ENCODE measurements at places on chromosomes 12 and 14. TPM values are rescaled to one million over a fixed set of nuclear protein-coding genes. Genes with fewer than 3 reads are reported as not detected.
A peak's percentile ranks its signal among the peaks of the same experiment; 100 is the strongest.

DNA sequence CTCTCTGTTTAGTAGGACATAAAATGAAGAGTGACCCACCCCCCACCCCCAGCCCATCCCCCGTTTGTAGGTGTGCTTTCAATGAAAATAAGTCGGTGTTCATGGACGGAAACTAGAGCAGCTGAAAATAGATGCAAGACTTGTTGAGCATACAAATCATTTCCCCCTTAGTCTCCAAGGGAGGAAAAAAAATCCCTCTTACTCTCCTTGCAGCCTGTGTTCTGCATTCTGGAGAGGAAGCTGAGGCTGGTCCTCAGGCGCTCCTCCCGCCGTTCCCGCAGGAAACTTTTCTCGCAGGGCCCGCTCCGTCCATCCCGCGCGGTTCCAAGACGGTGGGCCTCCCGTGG lies 259.0 kb upstream of the E2F7 start:
- H3K36me3 ChIP-seq, result no peaks in the 10 kb centered on the region
- H3K27ac ChIP-seq, result no peak overlapping the region
- no peaks in the 10 kb centered on the region for H3K27me3 ChIP-seq
- DNase-seq, result no peak
- no peaks in the 10 kb centered on the region for H3K4me1 ChIP-seq
- H3K4me3 ChIP-seq, result peak overlapping the region; percentile 42

The SLC17A8 gene
- total RNA-seq, result not detected

The C14orf93 gene
- 15.1 TPM for total RNA-seq

The RPS29 gene
- total RNA-seq, result 4,896 TPM

- no peaks in the 10 kb centered on the region for H3K27me3 ChIP-seq
- H3K36me3 ChIP-seq, result no peaks in the 10 kb centered on the region
- no peak overlapping the region for H3K4me3 ChIP-seq
- no peak for DNase-seq
- H3K4me1 ChIP-seq, result no peaks in the 10 kb centered on the region
- no peak overlapping the region for H3K27ac ChIP-seq
Observed at GRCh38 chr12:93875157-93875556, 198.0 kb downstream of the CRADD start.

- H3K4me3 ChIP-seq, result no peak overlapping the region
- no peaks in the 10 kb centered on the region for H3K4me1 ChIP-seq
- no peaks in the 10 kb centered on the region for H3K27me3 ChIP-seq
- H3K27ac ChIP-seq, result no peak overlapping the region
- no peak for DNase-seq
- no peaks in the 10 kb centered on the region for H3K36me3 ChIP-seq
Observed at GRCh38 chr12:121490401-121491281, 90.2 kb downstream of the KDM2B start.

DNA sequence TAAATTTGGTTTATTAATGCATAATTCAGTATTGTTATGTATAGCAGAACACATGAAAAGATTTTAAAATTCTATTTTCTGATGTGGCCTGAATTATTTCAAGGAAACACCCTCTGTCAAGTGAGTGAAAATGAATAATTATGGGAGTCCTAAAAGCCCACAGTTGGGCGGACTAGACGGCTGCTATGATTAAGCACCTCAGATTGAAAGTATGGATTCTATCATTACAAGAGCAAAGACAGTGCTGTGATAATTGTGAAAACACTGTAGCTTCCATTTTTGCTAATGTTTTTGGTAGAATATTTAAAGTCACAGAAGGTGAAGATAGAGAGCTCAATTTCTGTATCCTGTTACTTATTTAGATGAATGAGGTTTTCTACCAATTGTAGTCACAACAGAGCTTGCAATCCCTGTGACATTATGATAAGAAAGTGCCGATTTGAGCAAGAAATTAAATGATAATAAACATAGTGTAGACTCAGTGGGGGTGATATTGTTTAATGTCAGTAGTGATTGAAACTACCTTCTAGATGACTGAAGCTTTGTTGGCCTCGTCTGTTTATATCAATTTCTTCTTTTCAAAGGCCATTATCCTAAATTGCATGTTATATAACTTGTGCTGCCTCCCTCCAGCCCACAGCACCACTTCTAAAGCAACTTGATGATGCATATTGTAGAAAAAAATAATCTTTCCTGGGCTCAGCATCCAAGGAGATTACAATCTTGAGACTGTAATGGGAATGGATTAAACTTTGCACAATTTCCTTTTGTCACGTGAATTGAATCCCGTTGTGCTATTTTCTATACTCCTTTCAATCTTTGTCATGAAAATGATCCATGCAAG lies 359.8 kb downstream of the BTG1 start:
- no peaks in the 10 kb centered on the region for H3K4me1 ChIP-seq
- no peak overlapping the region for H3K27ac ChIP-seq
- no peak overlapping the region for H3K4me3 ChIP-seq
- DNase-seq, result no peak
- H3K36me3 ChIP-seq, result no peaks in the 10 kb centered on the region
- H3K27me3 ChIP-seq, result no peaks in the 10 kb centered on the region

- no peak overlapping the region for H3K4me3 ChIP-seq
- no peaks in the 10 kb centered on the region for H3K36me3 ChIP-seq
- no peaks in the 10 kb centered on the region for H3K27me3 ChIP-seq
- no peak for DNase-seq
- peaks cover 4% of the 10 kb centered on the region for H3K4me1 ChIP-seq
Observed at GRCh38 chr12:111441107-111441928, 35.6 kb downstream of the SH2B3 start.

DNA sequence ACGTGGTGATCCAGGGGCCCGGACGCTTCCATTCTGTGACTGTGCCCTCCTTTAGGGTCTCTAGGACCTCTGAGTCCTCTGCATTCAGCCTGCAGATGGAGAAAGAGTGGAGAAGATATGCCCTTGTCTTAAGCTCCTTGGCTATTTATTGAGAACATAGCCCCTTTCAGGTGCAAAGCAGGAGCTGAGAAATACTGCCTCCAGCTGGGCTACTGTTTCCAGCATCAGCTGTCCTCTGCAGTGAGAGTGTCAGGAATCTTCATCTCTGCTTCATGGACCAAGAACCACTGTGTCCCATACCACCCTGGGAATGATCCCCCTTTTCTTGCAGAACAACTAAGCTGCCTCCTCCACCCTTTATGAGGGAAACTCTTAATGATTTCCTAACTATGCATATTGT lies 47.8 kb upstream of the CEP83 start:
- no peaks in the 10 kb centered on the region for H3K4me1 ChIP-seq
- no peak for DNase-seq
- no peak overlapping the region for H3K27ac ChIP-seq
- H3K36me3 ChIP-seq, result no peaks in the 10 kb centered on the region

- H3K27me3 ChIP-seq, result no peaks in the 10 kb centered on the region
- DNase-seq, result no peak
- H3K27ac ChIP-seq, result no peak overlapping the region
- H3K4me1 ChIP-seq, result no peaks in the 10 kb centered on the region
Observed at GRCh38 chr12:53428741-53429140, 5.1 kb downstream of the AMHR2 start.

GRCh38 chr12:62799126-62799736 lies 135.7 kb downstream of the PPM1H start:
- no peaks in the 10 kb centered on the region for H3K4me1 ChIP-seq
- H3K36me3 ChIP-seq, result no peaks in the 10 kb centered on the region
- no peak overlapping the region for H3K4me3 ChIP-seq
- H3K27me3 ChIP-seq, result no peaks in the 10 kb centered on the region
- DNase-seq, result peak; percentile 60
- H3K27ac ChIP-seq, result peak overlapping the region; percentile 63

The GLIPR1L1 gene
- 1.0 TPM for total RNA-seq

DNA sequence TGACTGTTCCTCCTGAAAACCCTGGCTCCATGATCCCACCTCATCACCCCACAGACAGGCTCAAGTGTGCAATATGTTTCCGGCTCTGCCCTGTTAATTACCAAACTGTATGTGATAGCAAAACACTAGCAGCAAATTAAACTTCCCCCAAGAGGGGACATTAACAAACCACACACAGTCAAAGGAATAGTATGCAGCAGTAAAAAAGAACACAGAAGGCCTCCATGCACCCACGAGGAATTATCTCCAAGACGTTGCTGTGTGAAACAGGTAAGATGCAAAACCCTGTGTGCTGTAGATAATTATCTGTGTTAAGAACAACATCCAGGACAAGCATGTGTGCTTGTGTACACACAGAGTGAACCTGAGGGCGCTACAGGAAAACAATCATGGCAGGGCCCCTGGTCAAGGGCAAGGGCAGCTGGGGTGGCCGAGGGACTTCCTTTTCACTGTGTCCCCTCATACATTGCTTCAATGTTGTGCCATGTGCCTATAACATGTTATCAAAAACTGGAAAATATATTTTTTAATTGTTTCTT lies 35.8 kb downstream of the ITPK1 start:
- H3K27ac ChIP-seq, result no peak overlapping the region
- no peak overlapping the region for H3K4me3 ChIP-seq
- H3K4me1 ChIP-seq, result peaks cover 10% of the 10 kb centered on the region
- H3K36me3 ChIP-seq, result no peaks in the 10 kb centered on the region

GRCh38 chr14:36690311-36691040 lies 28.8 kb downstream of the PAX9 start:
- no peak overlapping the region for H3K4me3 ChIP-seq
- no peaks in the 10 kb centered on the region for H3K27me3 ChIP-seq
- no peaks in the 10 kb centered on the region for H3K36me3 ChIP-seq
- H3K4me1 ChIP-seq, result no peaks in the 10 kb centered on the region
- no peak overlapping the region for H3K27ac ChIP-seq

Data from prostate gland (tissue), 2 donors.